ENCODE measurements at places on chromosomes 11 and 22. TPM values are rescaled to one million over a fixed set of nuclear protein-coding genes. Genes with fewer than 3 reads are reported as not detected.

KCNE3 gene
- 3.4 TPM for total RNA-seq

DDB1 gene
- total RNA-seq: 398 TPM

RAG1 gene
- 0.38 TPM for total RNA-seq

CALCA gene
- not detected for total RNA-seq

DDTL gene
- total RNA-seq: under 0.01 TPM

FBLN1 gene
- 6.7 TPM for total RNA-seq

LINC01488 gene
- not detected for total RNA-seq

SLC16A8 gene
- total RNA-seq: 0.85 TPM

RIBC2 gene
- total RNA-seq: 0.28 TPM

ART5 gene
- not detected for total RNA-seq
